ENCODE measurements at places on chromosomes 6 and 20.
A peak's percentile ranks its signal among the peaks of the same experiment; 100 is the strongest.

- DNase-seq = no peak
These were observed 45.7 kb downstream of the RNASET2 start for GRCh38 chr6:166910601-166911000.

GRCh38 chr20:19758501-19759331, 658 bp downstream of the RIN2 start:
- peak; percentile 51 for DNase-seq

GRCh38 chr6:134493789-134494188, 175.9 kb upstream of the SGK1 start:
- no peak for DNase-seq

DNA sequence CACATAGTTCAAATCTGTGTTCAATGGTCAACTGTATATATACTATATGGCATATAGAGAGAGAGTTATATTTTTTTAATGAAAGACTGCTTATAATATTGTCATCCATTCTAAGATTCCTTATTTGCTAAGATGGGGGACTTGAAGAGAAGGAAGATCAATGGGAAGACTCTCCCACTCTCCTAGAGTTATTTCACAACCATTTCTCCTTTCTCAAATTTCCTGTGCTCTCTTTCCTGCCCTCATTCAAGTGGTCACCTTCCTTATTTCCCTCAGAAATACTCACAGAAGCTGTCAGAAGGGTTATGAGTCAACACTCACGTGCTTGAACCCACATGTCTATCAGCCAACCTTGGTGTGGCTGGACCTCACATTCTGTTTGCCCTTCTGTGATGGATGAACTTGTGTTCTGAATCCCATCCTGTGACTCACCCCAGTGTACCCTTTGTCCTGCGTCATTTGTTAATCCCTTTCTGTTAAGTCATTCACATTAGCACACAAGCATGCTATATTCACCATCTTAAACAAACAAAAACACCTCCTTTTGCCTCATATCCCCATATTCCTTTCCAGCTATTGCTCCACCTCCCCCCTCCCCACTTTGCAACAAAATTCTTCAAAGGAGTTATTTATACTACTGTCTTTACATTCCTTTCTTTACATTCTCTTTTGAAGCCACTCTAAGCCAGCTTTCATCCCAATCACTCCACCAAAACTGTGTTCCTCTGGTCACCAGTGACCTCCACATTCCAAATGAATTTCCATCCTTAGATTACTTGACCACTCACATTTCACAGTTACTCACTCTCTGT, 279.3 kb upstream of the TCF21 start:
- no peak for DNase-seq

DNA sequence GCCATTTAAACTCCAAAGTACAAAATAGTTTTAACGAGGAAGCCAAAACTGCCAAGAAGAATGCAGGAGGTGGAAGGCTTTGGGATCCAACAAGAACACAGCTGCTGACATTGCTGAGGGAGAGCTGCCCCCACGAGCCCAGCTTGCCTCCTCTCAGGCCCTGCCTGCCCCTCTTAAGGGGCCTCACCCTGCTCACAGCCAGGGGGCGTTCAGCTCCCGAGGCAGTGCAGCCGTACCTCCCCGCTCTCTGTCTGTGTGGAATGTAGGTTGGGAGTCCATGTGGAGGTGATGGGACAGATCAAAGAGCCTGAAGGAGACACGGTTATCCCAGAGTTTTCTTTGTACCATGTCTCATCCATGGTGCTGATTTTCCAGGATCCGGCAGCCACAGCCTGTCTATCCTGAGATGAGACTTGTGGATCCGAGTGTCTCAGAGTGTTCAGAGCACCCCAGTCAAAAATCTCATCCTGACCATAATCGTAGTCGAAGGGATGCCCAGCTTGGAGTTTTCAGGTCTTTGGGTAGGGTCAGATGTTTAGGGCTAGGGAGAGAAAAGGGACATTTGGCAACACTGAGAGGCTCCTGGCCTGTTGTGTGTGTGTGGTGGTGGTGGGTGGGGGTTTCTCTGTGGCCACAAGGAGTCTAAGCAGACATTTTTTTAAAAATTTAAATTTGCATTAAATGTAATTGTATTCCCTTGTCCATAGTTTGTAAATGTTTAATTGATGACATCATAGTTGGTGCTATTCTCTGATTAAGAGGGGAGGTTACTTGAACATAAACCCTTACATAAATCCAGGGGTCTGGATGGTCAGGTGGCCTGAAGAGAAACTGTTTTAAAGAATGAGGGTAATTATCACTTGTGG, 111.4 kb upstream of the CLDN20 start:
- DNase-seq = no peak

DNA sequence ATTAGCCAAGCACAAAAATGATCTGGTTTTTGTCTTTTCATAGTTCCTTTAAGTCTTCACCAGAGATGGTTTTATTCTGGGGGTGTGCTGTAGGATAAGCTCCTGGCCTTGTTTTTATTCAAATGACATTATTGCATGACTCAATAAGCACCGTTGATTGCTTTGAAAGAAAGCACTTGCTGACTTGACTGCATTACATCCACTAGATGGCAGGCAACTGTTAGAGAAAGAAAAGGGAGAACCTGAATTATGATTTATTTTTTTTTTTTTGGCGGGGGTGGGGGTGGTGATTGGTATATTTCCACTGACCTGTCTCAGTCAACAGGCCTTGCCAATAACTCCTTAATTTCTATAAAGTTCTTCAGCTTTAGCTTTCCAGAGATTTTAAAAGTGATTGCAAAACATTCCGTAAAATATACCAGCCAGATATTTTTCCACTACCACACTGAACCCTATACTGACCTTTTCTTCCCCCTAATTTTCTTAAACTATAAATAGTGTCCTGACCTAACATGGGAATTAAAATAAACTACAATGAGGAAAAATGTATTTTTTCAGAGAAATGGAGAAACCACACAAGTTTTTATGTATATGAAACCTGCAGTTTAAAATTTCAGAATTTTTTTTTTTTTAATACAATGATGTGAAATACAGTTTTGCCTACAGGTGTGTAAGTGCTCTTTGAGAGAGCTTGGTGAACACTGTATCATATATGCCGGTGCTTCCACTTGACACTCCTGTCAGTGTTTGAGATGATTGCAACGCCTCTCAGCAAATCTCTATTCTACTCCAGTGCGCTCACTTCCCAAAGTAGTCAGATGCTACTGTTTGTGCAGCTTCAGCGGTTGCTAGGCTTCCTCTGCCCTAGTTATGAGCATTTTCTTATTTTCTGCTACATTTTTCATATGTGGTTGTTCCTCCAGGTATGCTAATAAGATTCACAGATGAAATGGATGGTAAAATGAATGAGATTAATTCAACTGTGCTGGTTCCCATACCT, 274.3 kb downstream of the CD109 start:
- DNase-seq = no peak

- no peak for DNase-seq
These were observed 18.8 kb upstream of the EZR start for GRCh38 chr6:158837684-158838625.

Measured in DMS 273 treated with DMSO at 0.1 percent for 48 hours (cell line).